ENCODE measurements at places on chromosomes 4 and X.

GRCh38 chr4:38821739-38822138 lies 17.1 kb upstream of the TLR1 start:
- no peak for DNase-seq

GRCh38 chrX:24479924-24480323 lies 14.8 kb downstream of the PDK3 start:
- DNase-seq, result no peak

- peak; percentile 69 for DNase-seq
Observed at GRCh38 chr4:105022811-105023667, 123.6 kb upstream of the TET2 start.

DNA sequence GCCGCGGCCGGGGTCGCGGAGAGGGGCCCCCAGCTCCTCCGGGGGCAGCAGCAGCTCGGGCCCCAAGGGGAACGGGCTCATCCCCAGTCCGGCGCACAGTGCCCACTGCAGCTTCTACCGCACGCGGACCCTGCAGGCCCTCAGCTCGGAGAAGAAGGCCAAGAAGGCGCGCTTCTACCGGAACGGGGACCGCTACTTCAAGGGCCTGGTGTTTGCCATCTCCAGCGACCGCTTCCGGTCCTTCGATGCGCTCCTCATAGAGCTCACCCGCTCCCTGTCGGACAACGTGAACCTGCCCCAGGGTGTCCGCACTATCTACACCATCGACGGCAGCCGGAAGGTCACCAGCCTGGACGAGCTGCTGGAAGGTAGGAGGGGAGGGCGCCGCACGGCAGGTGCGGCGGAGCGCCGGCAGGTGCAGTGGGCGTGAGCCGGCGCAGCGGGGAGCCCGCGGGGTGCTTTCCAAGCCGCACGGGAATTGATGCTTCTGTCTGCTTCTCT lies 886 bp downstream of the DCLK2 start:
- DNase-seq, result peak; percentile 30

- DNase-seq, result peak; percentile 45
Observed at GRCh38 chr4:88592600-88593448, 544 bp downstream of the HERC3 start.

GRCh38 chr4:145732001-145732815 lies 52.3 kb downstream of the C4orf51 start:
- DNase-seq, result no peak

DNA sequence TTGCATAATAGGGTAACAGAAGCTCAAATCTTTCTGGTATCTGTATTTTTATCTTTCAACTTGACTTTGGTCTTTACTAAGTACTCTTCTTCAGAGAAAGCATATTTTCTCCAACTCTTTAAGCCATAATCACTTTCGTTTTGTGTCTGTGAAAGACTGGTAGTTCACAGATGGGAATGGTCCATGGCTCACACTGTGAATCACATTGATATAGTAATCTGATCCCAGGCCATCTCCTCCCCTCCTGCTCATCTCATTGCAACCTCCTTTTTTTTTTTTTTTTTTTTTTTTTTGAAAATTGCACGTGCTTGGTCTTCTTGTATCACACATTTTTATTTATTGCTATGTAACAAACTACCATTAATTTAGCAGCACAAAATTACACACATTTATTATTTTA lies 694.5 kb upstream of the SLIT2 start:
- DNase-seq, result no peak

GRCh38 chrX:110703641-110704040 lies 92.0 kb downstream of the CHRDL1 start:
- DNase-seq, result no peak

DNA sequence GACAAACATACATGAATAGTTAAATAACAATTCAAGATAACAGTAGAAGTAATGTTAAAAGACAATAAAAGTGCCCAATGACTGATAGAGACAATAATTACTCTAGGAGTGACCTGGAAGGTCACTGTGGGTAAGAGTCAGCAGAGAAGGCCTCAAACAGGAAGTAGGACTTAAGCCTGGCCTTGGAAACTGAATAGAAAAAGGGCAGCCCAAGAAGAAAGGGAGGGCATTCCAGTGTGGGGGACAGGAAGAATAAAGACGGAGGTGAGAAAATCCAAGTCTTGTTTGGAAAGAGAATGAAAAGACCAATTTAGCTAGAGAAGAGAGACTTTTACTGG lies 6.0 kb downstream of the P2RY4 start:
- no peak for DNase-seq

- no peak for DNase-seq
Observed at GRCh38 chr4:36582198-36582597, 300.8 kb downstream of the DTHD1 start.

GRCh38 chrX:74344280-74344622 lies 40.3 kb downstream of the ZCCHC13 start:
- DNase-seq, result no peak

DNA sequence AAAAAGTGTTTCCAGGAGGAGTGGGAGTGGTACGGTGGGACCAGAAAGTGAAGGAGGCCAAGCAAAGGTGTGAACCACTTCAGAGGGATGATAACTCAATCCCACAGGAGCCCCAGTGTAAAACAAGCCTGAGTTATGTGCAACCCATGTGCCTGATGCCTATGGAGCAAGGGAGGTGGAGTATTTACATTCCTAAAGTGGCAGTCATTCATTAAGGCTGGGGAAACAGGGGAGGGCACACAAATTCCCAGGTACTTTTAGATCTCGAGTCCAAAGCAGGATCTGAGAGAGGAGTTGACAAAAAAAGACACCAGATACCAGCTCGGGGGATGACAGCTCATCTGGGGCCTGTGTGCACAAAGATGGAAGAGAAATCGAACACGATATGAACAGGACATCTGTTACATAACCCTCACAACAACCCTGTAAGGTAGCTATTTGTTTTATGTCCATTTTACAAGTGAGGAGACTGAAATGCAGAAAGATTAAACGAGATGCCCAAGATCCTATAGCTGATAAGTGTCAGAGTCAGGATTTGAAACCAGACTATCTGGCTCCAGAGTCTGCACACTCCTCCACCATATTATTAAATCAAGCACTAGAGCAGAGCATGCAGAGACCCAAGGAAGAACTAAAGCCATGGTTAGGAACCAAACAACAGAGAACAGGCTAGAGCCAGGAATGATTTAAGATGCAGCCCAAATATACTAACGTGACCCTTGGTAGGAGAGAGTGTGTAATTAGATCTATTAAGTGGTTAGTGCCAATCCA lies 91.9 kb upstream of the MAPK10 start:
- peak; percentile 55 for DNase-seq

- no peak for DNase-seq
Observed at GRCh38 chr4:111045992-111046391, 423.1 kb upstream of the PITX2 start.

DNA sequence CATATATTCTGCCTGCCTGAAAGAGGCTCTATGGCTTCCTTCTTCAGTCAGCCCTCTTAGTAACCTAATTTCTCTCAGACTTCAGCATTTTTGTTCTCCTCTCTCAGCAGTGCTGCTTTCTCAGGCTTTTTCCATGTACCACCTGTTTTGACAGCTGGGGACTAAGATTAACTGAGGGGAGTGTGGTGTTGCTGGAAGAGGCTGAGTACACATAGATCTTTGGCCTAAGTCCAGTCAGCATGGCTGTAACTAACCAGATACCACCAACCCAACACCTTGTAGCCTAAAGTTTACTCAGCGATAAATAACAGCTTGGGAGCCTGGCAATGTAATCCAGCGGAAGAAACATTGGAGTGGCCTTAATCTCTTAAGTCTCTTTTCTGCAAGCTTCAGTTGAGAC lies 85.5 kb downstream of the RTL3 start:
- no peak for DNase-seq

DNA sequence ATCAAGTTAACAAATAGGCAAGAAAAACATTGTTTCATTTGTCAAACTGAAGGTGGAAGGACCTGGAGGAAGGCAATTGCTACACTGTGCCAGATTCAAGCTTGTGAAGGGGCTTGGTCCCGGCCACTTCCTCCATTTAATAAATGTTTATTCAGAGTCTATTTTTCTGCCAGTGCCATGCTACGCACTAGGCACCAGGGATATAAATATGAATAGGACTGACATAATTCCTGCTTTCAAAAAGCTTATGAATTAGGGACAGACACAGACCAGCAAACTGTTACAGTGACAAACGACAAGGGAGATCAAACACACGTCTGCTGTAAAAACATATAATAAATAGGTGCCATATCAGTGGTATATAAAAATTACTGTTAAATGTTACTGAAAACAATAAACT lies 571 bp downstream of the TLR6 start:
- no peak for DNase-seq

- no peak for DNase-seq
Observed at GRCh38 chr4:85474356-85474755, 594 bp upstream of the ARHGAP24 start.

- no peak for DNase-seq
Observed at GRCh38 chr4:40829586-40829985, 79.8 kb downstream of the NSUN7 start.

- DNase-seq, result no peak
Observed at GRCh38 chrX:43581888-43582539, 74.1 kb upstream of the MAOA start.

DNA sequence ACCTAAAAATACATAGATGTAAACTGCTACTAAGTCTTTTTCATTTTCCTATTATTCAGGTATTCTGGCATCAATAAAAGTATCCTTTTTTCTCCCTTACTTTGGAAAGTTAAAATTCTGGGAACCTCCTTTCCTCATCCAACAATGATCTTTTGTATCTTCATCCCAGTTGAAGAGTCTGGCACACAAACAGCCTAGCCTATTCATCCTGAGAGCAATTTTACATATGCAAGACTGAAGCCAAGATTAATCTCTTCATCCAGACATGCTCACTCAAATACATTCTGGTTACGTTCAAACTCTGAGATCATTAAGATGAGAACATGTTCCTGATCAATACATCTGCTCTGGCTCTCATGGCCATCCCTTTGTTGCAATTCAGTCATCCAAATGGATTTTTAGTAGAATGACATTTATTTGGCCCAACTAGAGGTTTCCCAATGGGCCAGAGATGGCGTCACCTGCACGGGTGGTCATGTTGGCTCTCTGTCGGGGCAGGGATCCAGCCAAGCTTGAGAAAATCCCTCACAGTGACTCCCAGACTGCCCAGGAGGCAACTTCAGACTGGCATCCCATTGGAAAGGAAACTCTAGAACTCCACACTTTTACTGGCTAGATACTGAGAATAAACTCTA lies 135.3 kb upstream of the VCX2 start:
- no peak for DNase-seq

- DNase-seq, result no peak
Observed at GRCh38 chr4:650951-651883, 22.9 kb downstream of the ATP5ME start.

DNA sequence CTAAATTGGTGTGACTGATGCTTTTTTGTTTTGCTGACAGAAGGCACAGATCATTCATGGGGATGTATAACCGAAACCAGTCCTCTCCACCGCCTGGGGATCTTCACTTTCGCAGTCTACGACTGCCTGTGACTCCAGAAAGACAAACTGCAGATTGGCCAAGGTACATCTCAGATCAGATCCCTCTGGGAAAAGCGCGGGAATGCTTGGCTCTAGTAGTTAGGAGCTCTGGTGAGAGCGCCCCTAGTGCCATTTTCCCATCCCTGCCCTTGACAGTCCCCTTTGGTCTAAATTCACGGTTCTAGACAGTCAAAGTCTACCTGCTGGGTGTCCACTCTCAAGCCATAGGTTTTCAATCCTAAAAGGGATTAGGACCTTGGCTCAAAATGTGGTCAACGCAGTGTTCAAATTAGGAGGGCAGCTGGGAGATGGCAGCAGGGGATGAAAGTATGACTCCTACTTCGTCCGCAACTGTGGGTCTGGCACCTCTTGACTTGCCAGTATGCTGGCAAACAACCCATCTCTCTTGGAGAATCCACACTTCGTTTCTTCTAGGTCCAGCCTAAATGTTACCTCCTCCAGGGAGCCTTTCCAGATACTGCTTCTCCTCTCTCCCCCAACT lies 6.9 kb upstream of the HAND2 start:
- DNase-seq, result peak; percentile 44

- DNase-seq, result no peak
Observed at GRCh38 chr4:173943547-173943946, 339.9 kb downstream of the FBXO8 start.

DNA sequence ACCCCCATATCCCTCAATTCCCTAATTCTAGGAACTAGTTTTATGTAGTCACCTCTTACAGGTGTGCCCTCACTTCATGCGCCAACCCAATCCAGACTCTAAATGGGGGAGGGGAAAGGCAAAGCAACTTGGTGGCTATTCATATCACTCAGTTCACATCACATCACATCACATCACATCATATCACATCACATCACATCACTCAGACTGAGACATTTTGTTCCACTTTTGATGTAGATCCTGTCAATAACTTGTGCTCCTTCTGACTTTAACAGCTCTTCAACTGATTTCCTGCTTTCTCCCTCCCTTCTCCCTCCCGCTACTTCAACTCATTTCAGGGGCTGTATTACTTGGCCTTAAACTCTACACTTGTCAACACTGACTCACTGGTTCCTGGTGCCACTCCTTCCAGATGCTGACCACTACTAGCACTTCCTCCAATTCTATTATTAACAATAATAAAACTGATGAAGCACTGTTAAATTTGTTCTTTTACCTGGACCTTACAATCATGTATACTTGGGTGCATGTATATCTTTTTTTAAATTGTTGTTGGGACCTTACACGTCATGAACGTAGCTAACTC lies 29.1 kb upstream of the PLS3 start:
- peak; percentile 62 for DNase-seq

DNA sequence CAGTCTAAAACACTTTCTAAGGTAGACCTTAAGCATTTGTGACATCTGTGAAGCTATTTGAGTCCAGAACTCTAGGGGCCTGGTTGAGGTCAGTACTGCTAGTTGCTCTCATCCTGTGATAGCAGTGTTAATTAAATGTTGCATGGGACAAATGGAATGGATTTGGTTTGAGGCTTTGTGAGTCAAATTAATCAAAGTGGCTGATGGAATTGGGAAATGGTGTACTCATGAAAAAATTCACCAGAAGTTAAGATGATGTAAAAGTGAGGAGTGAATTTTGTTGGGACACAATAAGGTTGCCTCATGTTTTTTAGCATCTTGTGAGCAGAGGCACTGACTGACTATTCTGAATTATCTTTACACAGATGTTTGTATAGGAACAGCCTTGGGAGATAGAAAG lies 99.2 kb upstream of the ARSJ start:
- DNase-seq, result peak; percentile 37

DNA sequence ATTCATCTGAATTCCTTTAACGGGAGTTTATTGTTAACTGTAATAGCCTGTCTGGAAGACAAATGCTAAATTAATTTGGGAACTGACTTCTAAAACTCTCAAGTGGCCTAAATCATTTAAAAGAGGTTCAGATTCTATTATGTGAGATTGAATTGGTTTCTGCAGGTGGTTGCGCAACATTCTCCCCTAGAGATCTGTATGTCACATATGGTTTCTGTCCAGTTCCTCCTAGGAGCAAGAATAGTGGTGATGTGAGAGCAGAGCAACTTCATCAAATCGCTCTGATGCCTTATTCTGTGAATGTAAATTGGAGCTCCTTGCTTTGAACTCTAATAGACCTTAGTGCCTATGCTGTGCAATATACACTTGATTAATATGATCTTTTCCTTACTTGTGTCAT lies 144.6 kb upstream of the GPR101 start:
- DNase-seq, result no peak

GRCh38 chr4:46323891-46324416 lies 66.0 kb downstream of the GABRA2 start:
- no peak for DNase-seq

GRCh38 chrX:154873329-154873728 lies 12.8 kb upstream of the F8A1 start:
- DNase-seq, result no peak

- no peak for DNase-seq
Observed at GRCh38 chrX:51151734-51152133, 180.9 kb upstream of the NUDT10 start.
